GM18507 (cell line): ENCODE measurements at places on chromosomes 7 and 10.
A peak's percentile ranks its signal among the peaks of the same experiment; 100 is the strongest.

GRCh38 chr10:122019414-122019975 is 30.5 kb downstream of the TACC2 start:
- no peak for DNase-seq

DNA sequence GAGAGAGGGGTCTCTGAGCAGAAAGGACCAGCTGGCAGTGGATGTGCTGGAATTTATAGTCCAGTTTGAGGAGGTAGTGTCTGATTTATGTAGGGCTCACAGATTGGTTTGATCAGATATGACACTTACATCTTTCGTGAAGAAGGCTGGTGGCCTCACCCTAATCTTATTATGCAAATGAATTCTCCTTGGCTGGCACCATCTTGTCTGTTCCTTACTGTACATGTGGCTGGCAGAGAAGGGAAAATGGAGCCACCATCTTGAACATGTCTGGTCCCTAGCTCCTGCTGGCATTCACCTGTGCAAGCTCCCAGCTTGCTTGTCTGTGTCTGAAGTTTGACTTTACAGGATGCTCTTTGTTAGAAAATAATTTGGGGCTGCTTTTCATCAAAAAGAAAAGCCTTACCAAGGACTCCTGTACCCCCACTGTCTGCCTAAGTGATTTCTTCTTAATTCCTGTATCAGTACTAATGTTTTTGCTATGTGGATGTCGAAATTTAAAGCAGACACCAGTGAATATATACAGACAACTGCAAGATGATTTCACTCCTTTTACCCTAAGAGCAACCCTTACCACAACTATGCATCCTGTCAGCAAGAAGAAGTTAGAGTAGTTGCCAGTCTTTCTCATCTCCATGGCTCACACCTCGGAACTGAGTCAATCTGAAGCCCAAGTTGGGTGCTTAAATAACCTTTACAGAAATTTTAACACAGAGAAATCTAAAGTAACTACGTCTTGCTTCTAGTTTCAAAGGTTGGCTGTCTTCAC is 322.0 kb upstream of the SEMA3D start:
- no peak for DNase-seq

DNA sequence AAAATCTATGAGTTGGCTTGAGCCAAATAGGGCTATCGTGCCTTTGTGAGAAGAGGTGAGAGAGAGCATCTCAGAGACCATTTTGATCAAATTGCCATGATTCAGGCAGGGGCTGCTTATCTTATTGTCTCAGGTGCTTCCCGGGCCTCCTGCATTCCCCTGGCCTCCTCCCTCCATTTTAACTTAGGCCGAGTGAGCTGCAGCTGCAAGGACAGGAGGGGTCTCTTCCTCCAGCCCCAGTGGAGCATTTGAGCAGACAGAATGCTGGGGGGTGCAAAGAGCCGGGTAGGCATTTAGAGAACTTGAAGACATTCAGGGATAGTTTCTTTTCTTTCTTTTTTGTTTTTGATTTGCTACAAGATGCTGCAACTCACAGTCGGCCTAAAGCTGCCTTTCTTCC is 59.0 kb downstream of the BUB3 start:
- DNase-seq: no peak

GRCh38 chr10:64265961-64266360 is 744.8 kb downstream of the REEP3 start:
- DNase-seq: no peak

DNA sequence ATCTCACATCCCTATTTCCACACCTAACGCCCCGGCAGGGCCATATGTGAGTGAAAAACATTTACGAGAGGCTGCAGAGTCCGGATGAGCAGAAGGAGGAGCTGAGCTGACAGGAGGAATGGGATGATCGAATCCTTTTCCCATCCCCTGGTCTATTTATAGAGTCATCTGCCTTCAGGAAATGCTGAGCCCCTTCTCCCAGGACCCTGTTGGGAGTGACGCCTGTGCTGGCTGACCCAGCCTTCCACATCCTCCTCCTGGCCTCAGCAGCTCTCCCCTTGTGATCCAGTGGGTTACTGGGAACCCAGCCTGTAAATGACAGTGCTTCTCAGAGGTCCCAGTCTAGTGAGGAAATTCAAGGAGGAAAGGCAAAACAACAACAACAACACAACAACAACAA is 16.6 kb downstream of the DENND2A start:
- DNase-seq: no peak

DNA sequence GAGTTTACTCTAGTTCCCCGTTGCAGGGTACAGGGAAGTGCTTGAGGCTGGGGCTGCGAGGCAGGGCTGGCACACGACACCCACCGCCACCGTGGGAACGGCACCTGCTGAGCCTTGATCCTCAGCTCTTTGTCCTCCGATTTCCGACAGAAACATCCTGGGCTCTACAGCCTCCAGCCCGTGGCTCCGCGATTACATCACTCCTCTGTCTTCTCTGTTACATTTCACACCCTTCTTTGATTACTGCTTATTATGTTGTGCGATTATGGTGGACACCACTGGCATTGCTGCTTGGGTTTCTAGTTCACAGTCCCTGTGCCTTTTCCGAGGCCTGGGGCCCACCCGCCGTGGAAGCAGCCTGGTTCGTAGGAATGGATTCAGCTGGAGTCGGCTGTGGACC is 26.9 kb downstream of the FKBP6 start:
- DNase-seq: no peak

DNA sequence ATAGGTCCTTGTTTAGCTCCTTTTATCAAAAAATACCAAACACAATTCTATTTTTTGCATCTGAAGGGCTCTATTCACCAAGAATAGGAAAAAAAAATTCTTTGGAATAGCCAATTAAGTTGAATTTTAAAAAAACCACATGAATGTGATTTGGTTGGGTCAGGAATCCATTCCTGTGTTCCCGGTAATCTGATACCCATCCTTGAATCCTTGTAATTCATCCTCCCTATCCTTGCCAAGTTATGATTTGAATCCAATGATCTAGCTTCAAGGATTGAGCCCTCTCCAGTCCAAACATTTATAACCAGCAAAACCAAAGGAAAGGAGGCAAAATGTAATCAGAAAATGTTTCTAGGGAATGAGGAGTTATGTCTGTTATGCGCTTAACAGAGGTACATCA is 86.6 kb downstream of the CFAP58 start:
- no peak for DNase-seq

- no peak for DNase-seq
Observed at GRCh38 chr7:155518633-155519032, 27.7 kb downstream of the CNPY1 start.

DNA sequence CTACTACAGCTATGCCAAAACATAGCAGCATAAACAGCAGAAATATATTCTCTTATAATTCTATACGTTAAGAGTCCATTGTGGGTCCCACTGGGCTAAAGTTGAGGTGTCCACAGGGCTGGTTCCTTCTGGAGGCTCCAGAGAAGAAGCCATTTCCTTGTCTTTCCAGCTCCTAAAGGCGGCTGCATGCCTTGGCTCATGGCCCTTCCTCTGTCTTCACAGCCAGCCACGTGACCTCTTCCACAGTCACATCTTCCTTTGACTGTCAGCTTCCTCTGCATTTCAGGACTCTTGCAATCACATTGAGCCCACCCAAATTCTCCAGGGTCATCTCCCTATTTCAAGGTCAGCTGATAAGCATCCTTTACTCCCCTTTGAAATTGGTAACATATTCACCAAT is 17.2 kb downstream of the NACAD start:
- no peak for DNase-seq

DNA sequence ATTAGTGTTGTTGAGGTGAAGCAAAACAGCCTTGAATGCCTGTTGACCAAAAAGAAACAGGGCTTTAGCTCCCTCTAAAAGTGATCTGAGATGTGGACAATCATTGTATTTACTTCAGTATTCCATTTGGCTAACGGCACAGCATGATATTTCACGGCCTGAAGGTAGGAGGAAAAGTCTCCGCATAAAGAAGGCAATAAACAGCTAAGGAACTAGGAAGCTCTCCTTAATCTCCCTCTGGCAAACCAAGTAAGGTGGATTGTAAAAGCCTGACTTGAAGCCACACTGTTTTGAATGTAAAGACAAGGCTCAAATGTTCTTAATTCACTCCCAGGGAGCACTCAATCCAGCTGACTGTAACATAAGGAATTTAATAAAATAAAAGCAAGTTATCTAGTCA is 160.0 kb upstream of the ZNF804B start:
- DNase-seq: no peak

DNA sequence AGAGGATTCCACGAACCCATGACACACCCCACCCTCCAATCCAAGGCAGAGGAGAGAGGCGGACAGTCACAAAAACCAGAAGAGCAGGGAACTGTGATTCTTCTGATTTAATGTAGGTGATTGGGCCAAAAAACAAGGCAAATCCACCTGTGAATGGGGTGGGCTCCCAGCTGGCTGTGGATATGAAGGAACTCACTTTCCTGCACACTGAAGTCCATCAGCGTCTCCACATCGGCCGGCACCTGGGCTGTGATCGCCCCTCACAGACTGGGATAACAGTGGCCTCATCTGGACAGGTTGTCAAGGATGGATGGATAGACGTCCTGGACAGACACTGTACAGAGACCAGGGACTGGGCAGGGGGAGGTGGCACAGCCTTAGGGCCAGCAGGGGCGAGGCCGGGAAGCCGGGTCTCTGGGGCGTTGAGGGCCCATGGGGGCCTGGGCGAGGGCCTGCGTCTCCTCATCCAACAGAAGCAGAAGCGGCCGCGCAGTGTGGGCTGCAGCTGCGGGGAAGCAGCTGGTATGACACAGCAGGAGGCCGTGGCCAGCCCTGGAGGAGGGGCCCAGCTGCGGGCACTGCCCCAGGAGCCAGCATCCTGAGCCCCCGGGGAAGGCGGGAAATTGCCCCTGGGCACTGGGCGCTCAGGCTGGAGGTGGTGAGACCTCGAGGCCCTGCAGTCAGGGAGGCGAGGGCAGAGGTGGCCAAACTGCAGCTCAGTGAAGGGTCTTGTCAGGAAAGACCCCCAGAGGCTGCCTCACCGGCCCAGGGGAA is 54.2 kb downstream of the DIP2C start:
- DNase-seq: no peak

DNA sequence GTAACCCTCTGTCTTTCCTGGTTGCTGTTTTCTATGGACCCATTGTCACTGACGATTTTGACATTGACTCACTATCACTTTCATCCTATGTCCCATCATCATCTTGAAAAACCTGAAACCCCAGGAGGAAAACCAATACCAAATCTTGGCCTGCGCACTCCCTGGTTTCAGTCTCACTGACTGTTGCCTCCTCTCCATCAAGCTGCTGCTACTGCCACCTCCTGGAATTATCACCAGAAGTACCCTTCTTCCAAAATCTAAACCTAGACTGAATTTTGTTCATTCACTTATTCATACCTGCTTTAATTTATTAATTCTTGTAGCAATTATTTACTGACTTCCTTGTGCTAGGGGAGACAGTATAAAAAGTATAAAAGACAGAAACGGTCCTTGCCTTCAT is 44.5 kb upstream of the ACBD5 start:
- no peak for DNase-seq

DNA sequence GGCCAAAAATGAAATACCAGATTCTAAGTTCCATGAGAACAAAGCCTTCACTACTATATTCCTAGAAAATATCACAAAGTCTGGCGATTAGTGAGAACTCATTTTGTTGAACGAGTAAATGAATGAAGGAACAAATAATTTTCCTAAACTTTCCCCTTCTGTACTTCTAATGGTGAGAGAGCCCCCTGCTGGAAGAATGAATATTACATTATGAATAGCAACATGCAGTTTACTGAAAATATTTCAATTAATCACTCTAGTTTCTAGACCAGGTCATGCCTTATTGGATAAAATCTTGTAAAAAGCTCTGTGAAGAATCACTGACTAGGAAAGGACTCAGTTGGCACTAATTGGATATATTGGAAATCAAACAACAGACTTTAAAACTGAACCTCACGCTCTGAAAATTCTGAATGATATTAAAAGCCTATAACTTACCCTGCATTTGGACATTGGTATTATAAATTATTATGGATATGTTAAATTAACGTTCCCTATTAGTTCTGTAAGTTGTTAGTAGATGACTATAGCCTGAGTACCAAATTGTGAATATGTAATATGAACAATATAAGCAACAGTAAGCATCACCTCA is 32.4 kb upstream of the MTPN start:
- DNase-seq: no peak

DNA sequence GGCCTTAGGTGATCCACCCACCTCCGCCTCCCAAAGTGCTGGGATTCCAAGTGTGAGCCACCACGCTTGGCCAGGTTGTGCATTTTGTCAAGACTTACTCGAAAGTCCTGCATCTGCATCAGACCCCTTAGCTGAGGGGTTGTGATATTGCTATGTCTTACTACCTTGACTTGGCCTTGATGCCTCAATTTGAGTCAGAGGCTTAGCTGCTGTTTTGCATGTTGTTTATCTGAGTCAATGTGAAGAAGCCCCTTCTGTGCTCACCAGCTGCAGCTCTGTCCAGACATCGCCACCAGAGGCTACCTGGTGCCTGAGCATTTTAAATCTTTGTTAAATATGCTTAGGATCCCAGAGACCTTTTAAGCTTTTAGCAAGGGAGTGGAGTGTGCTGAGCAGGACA is 18.1 kb downstream of the UBE2D4 start:
- DNase-seq: no peak

- no peak for DNase-seq
Observed at GRCh38 chr10:10959666-10960065, 58.0 kb upstream of the CELF2 start.

GRCh38 chr10:43255634-43256431 is 11.0 kb downstream of the RASGEF1A start:
- peak; percentile 54 for DNase-seq

DNA sequence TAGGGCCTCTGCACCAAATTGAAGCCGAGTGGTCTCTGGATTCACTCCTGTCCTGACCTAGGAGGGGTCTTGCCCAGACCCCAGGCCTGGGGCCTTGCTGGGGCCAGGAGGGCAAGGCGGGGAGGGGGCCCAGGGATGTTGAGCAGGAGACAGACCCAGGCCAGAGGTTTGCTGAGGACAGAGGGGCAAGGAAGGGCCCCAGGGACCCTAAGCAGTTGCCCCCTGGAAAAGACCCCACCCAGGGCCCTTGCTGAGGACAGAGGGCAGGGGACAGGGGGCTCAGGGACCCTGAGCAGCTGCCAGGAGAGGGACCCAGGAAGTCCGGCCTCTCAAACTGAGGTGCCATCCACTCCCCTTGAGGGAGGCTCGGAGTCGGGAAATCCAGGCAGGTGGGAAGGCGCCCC is 32.7 kb downstream of the FOXL3 start:
- no peak for DNase-seq

DNA sequence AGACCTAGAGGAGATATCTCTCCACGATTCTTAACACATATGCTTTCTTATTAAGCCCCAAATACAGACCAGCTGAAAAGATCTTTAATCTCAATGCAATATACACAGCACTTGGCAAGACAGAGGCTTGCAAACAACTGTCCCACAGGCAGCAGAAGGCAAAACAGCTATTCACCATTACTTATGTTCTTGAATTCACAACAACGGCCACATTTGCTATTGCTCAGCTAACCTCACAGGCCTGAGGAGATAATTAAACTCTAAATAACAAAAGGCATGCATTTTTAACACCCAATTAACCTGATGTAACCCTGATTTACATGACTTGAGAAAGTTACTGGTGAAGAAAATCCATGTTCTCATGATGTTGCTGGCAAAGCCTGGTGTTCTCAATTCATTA is 216.4 kb downstream of the CRPPA start:
- no peak for DNase-seq
